ENCODE measurements at places on chromosomes 6 and 20.

DNA sequence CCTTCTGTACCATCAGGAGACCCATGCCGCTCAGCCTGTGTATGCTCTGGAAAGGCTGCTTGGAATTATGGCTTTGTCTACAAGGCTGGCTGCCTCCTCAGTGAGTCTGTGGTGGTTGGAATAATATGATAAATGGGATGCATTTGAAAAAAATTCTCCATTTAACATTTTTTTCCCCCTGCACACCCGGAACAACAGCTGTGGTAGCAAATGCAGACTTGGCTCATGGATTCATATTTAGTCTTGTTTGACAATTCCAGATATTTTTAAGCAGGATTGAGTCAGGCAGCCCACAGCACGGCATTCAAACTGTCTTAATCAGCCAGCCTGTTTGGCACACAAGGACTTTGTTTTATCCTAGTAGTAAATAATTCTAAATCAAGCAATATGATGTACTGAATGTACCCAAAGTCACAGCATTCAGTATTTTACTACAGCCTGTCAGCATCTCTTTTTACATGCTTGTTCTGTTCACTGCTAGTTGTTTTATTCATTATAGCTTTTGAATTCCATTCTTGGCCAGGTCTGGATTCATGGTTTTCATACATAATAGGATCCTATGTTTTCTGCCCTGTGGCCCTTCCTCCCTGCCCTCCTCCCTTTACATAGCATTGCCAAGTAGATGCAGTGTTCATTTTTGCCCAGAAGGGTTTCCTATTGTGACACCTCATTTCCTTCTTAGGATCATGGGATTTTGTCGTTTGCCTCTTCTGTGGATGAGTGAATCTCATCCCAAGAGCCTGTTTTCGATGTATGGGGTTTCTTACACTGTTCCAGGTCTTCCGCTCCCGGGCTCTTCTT lies 68.1 kb downstream of the LRRC1 start:
- DNase-seq: no peak

GRCh38 chr20:18678549-18679419 lies 90.9 kb downstream of the DTD1 start:
- DNase-seq: no peak

- no peak for DNase-seq
Measured at GRCh38 chr6:21144928-21145327, 448.6 kb upstream of the SOX4 start.

DNA sequence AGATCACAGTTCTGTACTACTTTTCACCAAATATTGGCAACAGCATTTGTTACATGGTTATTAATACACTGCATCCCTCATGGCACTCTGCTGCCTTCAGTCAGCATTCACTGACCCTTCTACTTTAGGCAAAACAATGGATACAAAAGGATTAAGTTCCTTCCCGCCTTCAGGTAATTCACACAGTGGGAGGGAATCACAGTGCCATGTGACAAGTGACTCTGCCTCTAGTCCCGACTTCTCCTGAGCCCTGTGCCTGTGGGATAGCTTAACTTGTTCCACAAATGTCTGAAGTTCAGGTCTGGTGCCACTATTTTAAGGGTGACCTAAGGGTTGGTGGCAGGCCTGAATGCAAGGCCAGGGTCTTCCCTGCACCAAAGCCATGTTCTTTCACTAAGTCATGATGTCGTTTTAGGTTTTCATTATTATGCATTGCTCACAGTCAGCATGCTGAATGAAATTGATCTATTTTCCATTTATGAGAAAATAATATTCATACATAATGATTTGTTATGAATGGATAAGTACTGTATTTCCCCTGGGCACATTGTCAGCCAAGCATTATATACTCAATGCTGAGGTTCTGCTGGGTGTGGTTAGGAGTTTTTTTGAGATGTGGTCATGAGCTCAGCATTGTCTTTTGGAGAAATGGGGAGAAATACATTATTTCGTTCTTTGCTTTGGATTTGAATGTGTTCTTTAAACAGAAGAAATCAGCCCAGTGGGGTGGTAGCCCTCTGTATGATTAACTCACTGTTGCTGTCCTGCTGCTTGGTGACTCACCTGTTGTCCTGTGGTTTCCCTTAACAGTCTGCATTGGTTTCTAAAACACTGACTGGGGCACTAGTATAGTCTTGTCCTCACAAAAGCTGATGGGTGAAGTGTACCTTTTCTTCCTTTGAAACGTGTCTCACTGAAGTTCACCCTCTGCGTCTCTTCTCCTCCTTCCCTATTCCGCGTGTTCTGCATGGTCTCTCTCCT lies 66.4 kb downstream of the AFDN start:
- DNase-seq: no peak

- no peak for DNase-seq
Measured at GRCh38 chr6:166469426-166469961, 86.8 kb upstream of the MPC1 start.

DNA sequence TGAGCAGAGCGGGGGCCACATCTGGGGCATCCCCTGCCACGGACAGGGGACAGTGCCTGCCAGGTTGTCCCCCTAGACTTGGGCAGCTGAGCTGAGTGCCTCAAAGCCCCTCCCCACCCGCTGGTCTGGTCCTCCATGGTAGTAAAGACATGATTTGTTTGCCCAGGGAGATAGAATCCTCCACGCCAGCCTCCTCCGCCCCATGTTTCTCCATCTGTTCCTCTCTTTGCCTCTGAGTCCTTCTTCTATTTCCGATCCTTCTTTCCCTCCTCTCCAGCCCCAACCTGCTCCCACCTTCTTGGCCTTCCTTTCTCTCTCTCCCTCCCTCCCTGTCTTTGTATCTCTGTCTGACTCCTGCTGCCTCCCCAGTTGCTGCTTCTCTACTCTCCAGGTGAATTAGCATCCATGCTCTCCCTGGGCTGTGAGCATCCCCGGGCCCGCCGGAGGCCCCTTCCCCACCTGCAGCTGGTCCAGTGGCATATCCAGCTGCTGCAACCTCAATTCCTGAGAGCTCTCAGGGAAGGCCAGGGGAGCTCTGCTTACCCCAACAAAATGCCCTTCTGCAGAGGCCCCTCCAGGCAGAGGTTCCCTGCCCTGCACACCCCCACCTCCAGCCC lies 45.8 kb downstream of the CPNE5 start:
- DNase-seq: no peak

GRCh38 chr6:5205035-5205507 lies 55.7 kb downstream of the LYRM4 start:
- DNase-seq: no peak

DNA sequence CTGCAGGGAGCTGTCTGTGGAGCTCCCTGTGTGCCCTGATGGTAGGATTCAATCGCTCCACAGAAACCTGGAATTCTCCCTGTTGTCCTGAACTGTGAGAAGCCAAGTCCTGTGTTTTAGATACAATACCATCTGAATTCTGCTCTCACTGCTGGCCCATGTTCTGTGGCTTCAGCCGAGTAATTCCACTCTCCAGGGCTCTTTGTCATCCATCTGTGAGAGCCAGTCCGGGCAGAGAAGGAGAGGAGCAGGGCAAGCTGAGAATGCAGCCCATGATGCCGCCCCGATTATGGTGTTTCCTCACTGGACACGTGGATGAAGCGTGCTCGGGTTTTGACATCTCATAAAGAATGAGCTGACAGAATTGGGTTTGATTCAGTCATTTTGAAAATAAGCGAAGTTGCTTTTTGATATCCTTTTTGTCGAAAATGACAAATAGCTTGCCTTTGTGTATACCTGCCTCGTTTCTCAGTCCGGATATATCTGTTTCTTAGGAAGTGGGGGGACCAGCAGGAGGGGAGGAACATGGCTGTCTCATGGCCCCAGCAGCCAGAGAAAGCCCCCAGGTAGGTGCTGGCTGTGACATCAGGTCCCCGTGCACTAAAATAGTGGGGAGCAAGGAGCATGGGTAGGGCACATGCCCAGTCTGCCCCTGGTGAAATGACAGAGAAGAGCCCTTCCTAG lies 8.2 kb upstream of the CD93 start:
- no peak for DNase-seq

- no peak for DNase-seq
Measured at GRCh38 chr20:62191781-62192559, 9.1 kb downstream of the MTG2 start.

- no peak for DNase-seq
Measured at GRCh38 chr20:2305479-2305878, 9.7 kb downstream of the TGM3 start.

- DNase-seq: no peak
Measured at GRCh38 chr6:90295854-90296340, 746 bp downstream of the BACH2 start.

DNA sequence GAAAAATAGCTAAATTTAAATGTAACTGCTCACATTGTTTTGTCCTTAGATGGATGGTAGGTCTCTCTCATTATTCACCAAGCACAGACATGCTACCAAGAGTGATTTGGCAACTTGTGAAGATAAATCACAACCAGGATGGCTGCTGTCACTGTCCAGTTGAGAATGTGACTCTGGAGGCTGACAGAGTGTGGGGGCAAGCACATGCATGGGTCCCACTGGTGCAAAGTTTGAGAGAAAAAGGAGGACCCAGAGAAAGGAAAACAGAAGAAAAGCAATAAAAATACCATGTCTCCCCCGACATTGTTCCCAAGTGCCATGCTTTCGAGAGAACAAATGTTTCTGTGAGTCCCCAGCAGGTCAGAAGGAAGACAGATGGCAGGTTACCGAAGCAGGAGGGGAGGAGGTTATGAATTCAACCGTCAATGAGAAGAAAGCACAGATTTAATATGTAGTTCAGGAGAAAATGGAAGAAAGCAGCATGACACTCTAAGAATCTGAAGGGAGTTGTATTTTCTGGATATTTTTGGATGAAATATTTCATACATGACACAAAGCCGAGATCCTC lies 73.0 kb upstream of the TSHZ2 start:
- DNase-seq: no peak

- no peak for DNase-seq
Measured at GRCh38 chr20:44656448-44656847, 4.9 kb upstream of the ADA start.

- DNase-seq: no peak
Measured at GRCh38 chr6:22827760-22828159, 258.4 kb downstream of the HDGFL1 start.

GRCh38 chr6:1053586-1053985 lies 258.3 kb upstream of the FOXQ1 start:
- no peak for DNase-seq

GRCh38 chr6:122770835-122771601 lies 8.5 kb upstream of the FABP7 start:
- DNase-seq: no peak

GRCh38 chr6:30882759-30883684 lies 1.3 kb upstream of the DDR1 start:
- DNase-seq: no peak

DNA sequence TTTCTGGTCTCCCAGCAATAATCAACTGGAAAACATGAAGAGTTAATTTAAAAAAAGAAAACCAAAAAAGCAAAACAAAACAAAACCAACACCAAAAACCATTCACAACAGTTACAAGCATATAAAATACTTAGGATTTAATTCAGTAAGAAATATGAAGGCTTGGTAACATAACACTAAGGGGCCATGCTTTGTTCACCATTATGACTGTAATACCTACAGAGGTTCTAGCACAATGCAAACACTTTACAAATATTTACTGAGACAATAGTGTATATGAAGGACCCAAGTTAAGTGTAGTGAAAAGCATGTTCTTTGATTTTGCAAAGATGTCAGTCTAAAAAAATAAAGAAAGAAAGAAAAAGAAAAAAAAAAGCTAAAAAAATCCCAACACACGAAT lies 109.8 kb upstream of the EMILIN3 start:
- no peak for DNase-seq

GRCh38 chr6:73980096-73980495 lies 284.1 kb downstream of the CD109 start:
- DNase-seq: no peak

- no peak for DNase-seq
Measured at GRCh38 chr6:9161731-9162130, 726.4 kb upstream of the SLC35B3 start.

GRCh38 chr6:36245572-36246061 lies 24.2 kb upstream of the PNPLA1 start:
- no peak for DNase-seq

DNA sequence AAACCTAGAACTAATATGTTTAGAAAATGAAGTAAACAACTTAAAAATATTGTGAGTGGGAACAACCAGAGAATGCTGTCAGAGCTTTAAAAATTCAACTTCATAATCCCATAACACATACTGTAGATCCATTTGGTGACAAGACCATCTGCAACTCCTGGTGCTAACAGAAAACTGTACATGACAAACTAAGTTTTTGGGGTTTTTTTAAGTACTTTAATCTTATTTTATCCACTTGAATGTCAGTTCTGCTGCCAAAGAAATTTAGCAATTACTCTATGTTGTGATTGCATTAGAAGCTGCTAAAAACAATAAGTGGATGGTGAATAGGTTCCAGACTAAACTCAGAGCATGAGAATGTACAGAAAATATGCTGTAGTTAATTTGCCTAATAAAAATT lies 345.4 kb downstream of the COL12A1 start:
- no peak for DNase-seq

- DNase-seq: no peak
Measured at GRCh38 chr20:51828762-51829161, 26.4 kb upstream of the SALL4 start.

Data from thoracic aorta (tissue), 2 donors.